ENCODE measurements at places on chromosomes 1 and 21.

- no peak for DNase-seq
Measured at GRCh38 chr1:3454811-3455618, 550 bp downstream of the ARHGEF16 start.

- DNase-seq: no peak
Measured at GRCh38 chr21:42154237-42155044, 64.5 kb upstream of the ABCG1 start.

DNA sequence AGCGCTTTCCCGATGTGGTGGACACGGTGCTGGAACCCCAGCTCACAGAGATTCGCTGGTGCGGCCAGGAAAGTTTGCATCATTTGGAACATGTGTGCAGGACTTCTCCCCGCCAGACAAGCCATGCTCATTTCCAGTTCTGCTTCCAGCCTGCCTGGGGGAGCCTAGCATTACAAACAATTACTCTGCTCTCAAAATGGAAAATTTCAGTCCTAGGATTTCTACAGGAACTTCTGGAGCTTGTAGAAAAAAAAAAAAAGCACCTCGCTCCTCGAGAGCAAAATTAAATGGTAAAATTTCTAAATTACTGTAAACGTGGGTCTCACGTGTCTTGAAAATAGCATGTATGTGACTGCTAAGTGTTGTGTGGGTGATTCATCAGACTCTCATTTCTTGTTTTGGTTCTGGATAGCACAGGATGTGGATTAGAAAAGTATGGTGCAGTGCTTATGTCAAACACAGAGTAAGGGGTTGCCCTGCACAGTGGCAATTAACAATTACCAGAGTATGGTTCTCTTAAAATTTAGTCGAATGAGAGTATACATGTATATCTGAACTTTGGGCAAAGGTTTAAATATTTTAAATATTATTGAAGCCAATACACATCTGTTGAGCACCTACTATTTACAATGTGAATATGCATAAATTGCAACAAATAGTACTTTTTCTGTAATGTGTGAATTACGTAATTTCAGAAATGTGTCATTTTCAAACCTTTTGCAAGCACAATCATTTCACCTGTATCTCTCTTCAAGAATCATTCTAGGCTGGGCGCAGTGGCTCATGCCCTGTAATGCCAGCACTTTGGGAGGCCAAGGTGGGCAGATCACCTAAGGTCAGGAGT, 61.8 kb upstream of the PTGFRN start:
- no peak for DNase-seq

DNA sequence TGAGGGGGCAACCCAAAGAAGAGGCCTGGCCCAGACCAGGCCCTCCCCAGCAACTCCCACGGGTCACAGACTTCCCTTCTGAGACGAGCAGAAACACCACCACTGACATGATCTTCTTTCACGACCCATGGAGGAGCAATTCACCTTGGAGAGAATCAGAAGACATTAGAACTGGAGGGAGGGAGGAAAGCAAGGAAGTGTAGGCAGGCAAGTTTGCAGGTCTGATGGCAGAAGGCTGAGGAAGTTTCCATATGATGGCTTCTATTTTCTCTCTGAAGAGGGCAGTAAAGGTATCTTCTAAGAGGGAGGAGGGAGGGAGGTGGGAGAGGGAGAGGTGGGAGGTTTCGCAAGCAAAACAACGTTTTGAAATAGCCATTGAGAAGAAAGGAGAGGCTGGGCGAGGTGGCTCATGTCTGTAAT, 1.4 kb upstream of the UBXN10 start:
- DNase-seq: no peak

DNA sequence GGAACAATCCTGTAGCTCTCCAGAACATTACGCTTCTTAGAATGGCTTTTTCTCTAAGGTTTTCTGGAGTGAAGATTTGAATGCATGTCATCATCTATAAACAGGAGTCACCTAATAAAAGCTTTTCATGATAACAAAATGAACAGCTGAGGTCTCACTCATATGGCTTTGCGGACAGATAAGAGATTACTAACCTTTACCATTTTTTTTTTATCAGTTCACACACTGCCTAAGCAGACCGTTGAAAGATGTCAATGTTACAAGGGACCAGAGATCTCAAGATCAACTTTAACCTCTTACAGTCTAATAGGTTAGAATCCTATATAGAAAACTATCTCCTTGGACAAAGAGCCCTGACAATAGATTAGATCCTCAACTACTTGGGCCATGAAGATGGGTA, 41.4 kb downstream of the SCMH1 start:
- no peak for DNase-seq

- no peak for DNase-seq
Measured at GRCh38 chr1:39825432-39825941, 36.8 kb upstream of the BMP8B start.

- no peak for DNase-seq
Measured at GRCh38 chr1:213083112-213083445, 32.0 kb downstream of the RPS6KC1 start.

GRCh38 chr1:202698276-202698675, 12.0 kb downstream of the SYT2 start:
- no peak for DNase-seq

DNA sequence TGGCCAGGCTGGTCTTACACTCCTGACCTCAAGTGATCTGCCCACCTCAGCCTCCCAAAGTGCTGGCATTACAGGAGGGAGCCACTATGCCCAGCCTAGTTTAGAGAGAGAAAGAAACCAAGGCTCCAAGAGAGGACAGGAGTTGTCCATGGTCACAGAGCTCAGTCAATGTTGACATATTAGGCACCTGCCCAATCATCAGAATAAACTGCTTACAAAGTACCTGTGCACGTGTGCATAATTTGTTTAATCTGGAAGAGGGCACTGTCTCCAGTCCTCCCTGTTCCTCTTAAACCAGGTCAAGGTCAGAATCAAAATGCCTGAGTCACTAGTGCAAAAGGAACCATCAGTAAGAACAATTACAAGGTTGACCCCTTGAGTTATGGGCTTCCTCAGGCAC, 20.3 kb upstream of the MPZL1 start:
- no peak for DNase-seq

DNA sequence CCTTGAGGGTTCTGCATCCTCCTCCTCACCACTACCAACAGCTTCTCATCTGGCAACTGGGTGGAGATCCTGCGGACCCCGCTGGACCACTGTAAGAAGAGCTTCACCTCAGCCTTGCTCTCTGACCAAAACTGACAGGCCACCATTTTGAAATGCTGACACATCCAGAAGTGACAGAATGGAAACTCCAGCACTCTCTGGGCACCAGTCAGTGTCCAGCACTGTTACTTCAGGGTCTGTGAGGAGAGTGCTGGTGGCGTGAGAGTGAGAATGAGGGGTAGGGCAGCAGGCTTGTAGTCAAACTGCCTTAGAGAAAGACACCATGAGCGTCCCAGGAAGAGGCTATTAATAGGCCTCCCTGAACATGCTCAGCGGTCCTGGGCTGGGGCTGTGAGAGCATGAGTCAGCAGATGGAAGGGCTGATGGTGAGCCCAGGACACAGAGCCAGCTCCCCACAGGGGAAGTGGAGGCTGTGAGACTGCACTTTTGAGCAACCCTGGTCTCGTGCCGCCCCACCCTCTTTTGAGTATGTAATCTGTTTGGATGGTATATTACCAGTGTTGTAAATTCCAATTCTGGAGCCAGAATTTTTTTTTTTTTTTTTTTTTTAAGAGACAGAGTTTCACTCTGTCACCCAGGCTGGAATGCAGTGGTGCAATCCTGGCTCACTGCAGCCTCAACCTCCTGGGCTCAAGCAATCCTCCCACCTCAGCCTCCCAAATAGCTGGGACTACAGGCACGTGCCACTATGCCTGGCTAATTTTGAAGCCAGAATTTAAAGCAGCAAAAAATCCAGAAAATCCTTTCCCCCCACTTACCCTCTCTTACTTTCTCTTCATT, 34.4 kb upstream of the SLC30A1 start:
- no peak for DNase-seq

GRCh38 chr1:37792943-37793686, 532 bp upstream of the MANEAL start:
- no peak for DNase-seq

- DNase-seq: no peak
Measured at GRCh38 chr1:162689745-162690671, 57.7 kb downstream of the DDR2 start.

DNA sequence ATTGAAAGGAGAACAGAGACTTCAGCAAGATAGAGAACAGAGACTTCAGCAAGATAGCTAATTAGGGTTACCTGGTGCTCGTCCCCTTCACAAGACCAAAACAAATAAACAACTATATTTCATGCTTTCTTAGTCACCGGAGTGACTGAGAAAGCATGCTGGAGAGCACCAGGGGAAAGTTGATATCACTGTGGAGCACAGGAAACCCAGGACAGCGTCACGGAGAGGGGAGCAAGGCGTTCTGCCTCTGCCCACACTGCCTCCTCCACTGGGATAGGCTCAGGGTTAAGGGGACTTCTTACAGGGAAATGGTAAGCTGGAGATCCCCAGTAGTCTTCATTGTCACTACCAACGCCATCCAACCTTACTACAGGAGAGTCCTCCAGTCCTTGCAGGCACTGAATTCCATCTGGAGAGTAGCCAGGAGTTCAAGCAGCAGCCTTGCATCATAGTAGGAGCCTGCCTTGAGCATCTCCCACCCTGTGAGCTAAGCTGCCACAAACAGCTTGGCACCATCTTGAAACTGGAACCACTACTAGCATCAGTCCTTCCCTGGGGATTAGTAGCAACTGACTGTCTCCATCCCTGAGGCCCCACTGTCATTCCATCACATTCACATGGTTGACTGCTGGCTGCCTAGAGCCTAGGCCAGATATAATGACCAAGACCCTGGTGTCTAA, 239.4 kb downstream of the PLPP3 start:
- DNase-seq: no peak

DNA sequence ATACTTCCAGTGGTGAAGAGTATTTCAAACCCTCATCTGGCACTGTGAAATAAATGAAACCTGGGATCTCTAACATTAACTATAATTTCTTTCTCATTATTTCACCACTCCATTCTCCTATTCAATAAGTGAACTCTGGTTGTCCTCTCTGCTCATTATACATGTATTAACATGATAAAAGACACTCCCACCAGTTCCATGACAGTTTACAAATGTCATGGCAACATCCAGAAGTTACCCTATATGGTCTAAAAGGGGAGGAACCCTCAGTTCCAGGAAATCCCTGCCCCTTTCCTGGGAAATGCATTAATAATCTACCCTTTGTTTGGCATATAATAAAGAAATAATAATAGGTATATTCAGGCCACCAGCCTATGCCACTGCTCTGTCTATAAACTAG, 62.7 kb upstream of the BRINP3 start:
- no peak for DNase-seq

- no peak for DNase-seq
Measured at GRCh38 chr1:45334308-45335245, 5.4 kb upstream of the TOE1 start.

- DNase-seq: no peak
Measured at GRCh38 chr1:156167536-156167935, 14.2 kb downstream of the SEMA4A start.

DNA sequence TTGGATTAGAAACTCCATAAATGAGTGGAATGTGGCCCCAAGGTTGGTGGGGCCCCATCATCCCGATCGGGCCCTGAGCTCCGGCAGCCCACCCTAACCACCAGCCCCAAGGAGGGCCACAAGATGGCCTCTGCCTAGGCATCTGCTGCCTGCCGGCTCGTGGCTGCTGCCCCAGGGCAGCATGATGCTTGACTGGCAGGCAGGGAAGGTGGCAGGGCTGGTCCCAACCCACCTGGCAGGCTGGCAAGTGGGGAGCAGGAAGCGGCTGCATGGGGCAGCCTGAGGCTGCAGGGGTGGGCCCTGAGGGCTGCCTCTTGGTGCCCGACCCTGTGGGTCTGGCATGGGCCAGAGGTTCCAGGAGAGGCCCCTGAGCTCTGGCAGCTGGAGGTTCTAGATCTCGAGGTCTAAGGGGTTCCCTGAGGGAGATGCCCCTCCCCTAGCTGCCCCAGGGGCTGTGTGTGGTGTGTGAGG, 760 bp upstream of the GJC2 start:
- DNase-seq: no peak

GRCh38 chr1:50873458-50874187, 86.4 kb downstream of the FAF1 start:
- DNase-seq: peak; percentile 47

DNA sequence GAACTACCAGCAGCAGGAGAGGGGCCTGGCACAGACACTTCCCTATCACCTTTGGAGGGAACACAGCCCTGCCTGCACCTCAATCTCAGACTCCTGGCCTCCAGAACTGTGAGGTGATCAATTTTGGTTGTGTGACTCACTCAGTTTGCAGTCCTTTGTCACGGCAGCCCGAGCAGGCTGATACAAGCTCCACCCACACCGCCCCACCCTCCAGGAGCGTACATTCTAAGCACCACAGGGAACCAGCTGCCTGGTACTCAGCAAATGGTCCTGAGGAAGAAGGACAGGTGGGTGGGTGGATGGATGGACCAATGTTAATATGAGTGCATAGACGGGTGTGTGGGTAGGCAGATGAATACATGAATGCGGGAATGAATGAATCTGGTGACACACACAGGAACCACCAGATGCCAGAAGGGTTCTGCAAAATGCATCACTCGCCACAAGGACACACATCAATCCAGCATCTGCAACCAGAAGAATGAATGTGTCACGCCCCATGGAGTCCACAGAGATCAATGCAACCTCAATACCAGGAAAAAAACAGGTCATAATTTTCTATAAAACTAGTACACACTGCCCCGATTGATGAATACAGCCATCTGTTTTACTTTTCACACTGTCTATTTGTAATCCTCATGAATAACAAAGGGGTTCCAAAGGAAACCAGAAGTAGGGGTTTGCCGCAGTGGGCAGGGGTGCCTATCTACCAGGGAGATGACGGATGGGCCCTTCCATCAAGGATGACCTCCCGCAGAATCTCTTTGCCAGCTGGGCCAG, 284.5 kb downstream of the NPHP4 start:
- no peak for DNase-seq

- DNase-seq: no peak
Measured at GRCh38 chr1:65149351-65150107, 1.5 kb downstream of the AK4 start.

DNA sequence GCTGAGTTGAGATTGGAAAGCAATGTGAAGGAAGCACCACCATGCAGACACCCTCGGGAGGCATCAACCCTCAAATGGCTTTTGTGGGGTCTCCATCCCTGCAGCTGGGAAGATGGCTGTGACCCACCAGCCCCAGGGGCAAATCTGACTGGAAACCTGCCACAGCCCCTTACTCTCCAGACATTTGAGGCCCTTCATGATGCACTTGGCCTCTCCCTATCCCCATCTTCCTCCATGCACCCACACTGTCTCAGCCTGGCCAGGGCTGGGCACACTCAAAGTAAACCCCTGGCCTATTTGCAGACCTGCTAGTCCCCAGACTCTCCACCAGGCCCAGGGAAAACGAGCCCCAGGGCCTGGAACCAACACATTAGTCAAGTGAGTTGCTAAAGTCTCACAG, 205.2 kb downstream of the MATN1 start:
- no peak for DNase-seq

DNA sequence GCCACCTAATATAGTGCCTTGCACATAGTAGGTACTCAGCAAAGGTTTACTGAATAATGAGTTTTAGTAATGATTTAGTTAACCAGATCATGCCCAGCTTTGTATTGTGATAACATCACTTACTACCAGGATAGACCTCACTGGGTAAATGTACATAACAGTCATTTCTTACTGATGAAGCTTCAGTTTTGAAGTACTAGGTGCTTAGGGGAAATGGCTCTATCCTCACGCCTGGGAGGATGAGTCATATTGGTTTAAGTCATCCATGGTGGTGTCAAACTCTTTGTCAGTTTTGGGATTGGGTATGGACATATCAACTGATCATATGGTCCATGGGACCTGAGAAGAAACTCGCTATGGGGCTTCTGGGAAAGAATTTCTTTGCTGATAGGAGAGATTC, 90.6 kb upstream of the USP24 start:
- no peak for DNase-seq

- no peak for DNase-seq
Measured at GRCh38 chr1:98066911-98067310, 146.1 kb upstream of the DPYD start.
